NCI-H1092 (cell line): ENCODE measurements at places on chromosomes 7 and 10.

GRCh38 chr10:79488336-79488735 is 24.0 kb upstream of the EIF5AL1 start:
- DNase-seq = no peak

GRCh38 chr7:140342727-140343514 is 55.4 kb downstream of the SLC37A3 start:
- no peak for DNase-seq

DNA sequence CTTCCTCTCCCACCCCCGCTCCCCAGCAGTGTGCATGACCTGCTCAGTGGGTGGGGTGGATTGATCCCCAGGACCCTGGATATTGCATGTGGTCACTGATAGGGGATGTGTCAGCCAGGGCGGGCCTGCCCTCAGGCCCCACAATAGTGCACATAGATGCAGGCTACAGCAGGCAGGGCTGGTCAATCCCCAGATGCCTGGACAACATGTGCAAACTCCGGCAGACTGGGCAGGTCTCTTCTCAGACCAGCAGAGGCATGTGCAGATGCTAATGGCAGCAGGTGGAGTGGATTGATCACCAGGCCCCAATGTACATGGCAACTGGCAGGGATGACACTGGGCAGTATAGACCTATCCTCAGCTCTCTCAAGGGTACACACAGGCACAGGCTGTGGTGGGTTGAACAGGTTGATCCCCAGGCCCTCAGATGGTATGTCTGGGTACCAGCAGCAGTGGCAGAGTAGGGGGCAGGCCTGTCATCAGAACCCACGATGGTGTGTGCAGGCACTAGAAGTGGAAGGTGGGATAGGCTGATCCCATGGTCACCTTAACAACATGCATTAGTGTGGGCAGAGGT is 98.6 kb downstream of the LANCL2 start:
- no peak for DNase-seq

- DNase-seq = no peak
Measured at GRCh38 chr7:2495418-2496299, 19.5 kb upstream of the GRIFIN start.

DNA sequence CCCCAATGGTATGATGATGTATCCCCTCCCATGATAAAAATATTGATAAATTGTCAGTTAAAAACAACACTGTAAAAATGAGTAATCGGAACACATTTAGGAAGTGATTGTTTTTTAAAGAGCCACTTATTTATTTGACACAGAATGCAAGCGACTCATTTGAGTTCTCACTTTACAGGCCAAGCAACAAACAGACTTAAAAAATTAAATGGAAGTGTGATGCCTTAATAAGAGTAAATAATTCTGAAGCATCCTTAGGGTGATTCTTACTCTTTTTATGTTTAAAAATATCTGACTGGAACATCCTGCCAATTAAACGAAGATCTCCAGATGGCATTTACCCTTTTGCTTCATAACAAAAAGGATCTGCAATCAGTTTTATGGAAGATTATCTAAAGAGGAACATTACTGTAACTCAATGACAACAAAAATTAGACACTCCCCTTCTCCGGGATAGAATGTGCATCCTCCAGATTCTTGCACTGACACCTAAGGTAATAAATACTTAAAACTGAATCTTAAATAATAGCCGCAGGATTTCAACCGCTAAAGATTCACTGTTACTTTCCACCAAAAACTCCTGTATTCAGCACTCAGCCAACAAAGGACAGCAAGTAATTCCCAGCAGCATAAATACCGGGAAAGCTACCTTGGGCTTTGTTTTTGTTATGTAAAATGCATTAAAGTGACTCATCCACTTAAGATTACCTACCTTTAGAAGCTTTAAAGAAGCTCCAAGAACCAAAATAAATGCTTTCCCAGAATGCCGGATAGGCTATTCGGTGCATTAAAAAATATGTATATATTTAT is 1.7 kb downstream of the CACNA2D1 start:
- no peak for DNase-seq

- DNase-seq = no peak
Measured at GRCh38 chr10:23432166-23432565, 6.7 kb upstream of the OTUD1 start.

GRCh38 chr10:98377001-98377400 is 38.0 kb downstream of the PYROXD2 start:
- no peak for DNase-seq

GRCh38 chr10:131093346-131093745 is 218.2 kb downstream of the TCERG1L start:
- DNase-seq = no peak

DNA sequence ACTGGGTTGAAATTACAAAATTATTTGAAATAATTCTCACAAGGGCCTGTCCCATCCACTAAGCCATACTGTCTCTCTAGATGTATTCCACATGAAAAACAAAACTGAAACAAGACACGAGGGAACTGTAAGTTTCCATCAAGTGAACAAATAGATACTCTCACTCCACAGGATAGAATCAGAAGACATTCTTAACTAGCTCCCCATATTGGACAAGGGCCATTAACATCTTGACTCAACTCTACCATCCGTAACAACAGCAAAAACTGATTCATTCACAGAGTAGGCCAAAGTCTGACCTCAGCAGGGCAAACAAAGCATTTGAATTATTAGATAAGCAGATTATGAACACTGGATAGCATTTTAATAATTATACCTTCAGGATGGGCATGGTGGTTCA is 29.1 kb downstream of the UBE2H start:
- no peak for DNase-seq

- no peak for DNase-seq
Measured at GRCh38 chr10:72241691-72242252, 25.7 kb upstream of the ASCC1 start.

- DNase-seq = no peak
Measured at GRCh38 chr10:72930276-72930675, 24.3 kb downstream of the PLA2G12B start.

GRCh38 chr10:131708225-131708880 is 192.5 kb upstream of the PPP2R2D start:
- DNase-seq = no peak

DNA sequence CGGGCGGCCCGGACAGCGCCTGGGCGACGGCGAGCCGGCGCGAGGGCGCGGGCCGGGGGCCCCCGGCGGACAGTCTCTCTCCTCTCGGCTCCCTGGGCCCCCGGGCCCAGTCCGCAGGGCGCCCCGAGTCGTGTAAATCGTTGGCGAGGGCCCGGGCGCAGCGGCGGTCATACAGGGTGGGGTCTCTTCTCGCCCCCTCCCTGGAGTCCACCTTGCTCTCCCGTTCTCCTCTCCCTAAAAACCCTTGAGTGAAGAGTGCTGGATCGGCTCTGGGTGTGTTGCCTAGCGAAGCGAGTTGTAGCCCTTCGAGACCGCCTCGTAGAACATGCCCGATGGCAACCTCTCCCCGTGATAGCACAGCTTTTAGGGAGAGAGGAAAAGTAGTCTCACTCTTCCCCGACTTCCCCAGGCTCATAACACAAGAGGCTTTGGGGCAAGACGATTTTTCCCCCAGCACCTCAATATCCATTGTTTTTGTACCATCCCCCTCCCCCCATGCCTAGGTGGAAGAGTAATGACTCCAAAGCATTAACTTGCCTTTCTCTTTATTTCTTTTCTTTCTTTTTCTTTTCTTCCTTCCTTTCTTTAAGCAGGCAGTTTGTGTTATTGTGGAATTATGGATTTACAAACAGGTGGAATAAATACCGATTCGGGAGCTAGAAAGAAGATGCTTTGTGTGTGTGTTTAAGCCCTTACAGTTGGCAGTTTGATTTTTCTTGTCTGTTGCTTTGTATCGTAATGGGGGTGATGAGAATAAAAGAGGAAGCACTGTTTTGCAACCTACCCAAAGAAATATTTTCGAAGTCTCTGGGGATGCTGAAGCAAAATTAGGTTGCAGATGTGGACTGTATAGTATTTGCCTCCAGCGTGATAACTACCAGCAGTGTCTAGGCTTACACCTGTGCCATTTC is 822 bp downstream of the SHOC2 start:
- DNase-seq = no peak

DNA sequence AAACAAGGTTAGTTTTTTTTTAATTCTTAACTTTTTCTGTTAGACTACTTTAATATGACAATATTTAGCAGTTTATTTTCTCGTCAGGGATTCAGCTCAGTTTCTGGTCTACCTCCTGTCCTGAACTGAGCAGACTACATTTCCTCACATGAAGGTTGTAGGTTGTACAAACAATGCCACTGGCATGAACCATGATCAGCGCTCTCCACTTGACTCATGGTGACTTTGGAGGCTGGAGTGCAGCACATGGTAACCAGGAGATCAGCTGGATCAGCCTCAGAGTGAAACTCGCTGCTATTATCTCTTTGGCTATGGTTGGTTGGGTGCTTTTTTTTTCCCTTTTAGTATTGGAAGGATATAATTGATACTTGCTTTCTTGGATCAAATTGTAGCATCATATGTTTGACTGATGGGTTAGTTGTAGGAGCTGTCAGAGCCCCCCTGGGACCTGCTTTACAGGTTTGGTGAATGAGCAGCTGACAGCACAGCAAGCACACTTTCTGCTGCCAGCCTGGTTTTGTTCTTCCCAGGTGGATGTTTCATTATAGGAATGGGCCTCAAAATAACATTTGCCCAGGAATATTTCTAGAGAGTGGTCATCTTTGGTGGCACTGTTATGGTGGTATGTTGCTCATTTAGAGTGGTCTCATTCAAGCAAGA is 556.4 kb downstream of the AUTS2 start:
- DNase-seq = no peak
